ENCODE measurements at places on chromosomes 7 and 10.

DNA sequence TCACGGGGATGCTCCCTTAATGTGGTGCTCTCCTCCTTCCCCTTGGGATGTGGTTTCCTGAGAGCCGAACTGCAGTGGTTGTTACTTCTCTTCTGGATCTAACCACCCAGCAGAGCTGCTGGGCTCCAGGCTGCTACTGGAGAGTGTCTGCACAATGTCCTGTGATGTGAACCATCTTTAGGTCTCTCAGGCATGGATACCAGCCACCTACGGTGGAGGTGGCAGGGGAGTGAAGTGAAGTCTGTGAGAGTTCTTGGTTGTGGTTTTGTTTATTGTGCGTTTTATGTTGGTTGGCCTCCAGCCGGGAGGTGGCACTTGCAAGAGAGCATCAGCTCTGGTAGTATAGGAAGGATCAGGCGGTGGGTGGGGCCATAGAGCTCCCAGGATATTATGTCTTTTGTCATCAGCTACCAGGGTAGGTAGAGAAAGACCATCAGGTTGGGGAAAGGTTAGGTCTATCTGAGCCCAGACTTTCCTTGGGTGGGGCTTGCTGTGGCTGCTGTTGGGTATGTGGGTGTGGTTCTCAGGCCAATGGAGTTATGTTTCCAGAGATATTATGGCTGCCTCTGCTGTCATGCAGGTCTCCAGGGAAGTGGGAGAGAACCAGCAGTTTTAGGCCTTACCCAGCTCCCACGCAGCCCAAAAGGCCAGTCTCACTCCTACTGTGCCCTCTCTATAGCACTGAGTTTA lies 87.9 kb downstream of the KIF20B start:
- DNase-seq, result no peak

DNA sequence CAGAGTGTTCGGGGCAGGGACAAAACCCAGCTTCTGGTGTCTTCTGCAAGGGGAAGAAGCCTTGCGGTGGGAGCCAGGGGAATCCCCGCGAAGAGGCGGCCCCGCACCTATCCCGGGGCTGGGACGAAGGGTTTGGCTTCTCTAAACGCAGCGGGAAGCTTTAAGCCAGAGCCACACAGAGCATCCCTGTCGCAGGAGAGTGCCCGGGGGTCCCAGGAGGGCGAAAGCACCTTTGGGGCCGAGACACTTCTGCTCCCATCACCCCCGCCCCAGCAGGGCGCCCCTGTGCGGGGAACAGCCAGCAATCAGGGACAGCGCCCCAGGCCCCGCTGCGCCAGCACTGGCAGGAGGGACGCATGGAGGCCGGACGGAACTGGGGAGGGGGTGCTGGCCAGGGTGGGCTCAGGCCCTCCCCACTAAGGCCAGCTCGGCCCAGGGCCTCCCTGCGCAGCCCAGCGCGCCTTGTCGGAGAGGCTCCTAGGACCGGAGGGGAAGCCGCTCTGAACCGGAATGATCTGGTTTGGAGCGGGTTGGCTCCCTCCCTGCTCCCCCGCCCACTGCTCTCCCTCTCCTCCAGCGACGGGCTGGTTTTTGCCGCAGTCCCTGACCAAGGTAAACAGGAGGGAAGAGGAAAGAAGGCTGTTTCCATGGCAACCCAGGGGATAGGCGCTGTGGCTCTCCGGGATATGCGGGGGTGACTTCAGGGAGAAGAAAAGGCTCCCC lies 63.9 kb downstream of the TMEM209 start:
- DNase-seq, result peak; percentile 41

DNA sequence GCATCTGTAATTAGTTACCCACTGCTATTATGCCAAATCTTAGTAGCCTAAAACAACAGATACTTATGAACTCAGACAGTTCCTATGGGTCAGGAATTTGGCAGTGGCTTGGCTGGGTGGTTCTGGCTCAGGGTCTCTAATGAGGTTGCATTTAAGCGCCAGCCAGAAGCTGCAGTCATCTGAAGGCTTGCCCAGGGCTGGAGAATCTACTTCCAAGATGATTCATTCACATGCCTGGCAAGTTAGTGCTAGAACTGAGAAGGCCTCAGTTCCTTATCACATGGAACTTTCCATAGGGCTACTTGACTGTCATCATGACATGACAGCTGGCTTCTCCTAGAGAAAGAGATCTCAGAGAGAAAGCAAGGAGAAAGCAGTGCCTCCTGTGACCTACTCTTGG lies 121.3 kb downstream of the AVL9 start:
- DNase-seq, result no peak

DNA sequence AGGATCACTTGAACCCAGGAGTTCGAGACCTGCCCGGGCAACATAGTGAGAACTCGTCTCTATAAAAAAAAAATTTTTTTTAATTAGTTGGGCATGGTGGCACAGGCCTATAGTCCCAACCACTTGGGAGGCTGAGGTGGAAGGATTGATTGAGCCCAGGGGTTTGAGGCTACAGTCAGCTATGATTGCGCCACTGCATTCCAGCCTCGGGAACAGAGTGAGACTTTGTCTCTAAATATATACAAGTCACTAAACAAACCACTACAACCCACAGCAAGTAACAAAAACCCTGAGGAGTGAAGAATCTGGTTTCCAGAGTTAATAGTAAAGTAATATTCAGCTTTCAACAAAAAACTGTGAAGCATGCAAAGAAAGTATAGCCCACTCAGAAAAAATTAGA lies 32.7 kb upstream of the HHEX start:
- no peak for DNase-seq

GRCh38 chr10:6980353-6980752 lies 400.3 kb upstream of the PRKCQ start:
- no peak for DNase-seq

- no peak for DNase-seq
Observed at GRCh38 chr10:47133871-47134570, 166.0 kb upstream of the GDF10 start.

DNA sequence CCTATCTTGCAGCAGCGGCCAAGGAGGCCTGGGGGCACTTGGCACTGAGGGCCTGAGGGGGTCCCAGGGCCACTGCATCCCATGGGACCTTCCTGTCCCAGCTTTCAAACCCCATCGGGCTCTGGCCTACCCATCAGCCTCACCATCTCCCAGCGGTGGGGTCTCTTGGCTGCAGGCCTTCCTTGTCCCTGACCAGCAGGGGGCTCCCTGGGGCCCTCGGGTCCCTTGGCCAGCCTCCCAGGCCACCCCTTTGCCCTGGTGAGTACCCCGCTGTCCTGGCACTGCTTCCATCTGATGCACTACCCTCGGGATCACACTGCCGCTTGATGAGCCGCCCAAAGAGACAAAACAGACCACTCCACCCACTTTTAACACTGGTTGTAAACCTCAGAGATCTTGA lies 43.5 kb downstream of the YKT6 start:
- peak; percentile 50 for DNase-seq

GRCh38 chr10:14112056-14112455 lies 218.7 kb downstream of the FRMD4A start:
- no peak for DNase-seq

GRCh38 chr7:155463114-155463811 lies 5.3 kb downstream of the EN2 start:
- no peak for DNase-seq

GRCh38 chr10:70132098-70133029 lies at the start of gene AIFM2:
Gene AIFM2, minus strand, starts transcription at chr10:70132825. Its CDS starts 8,741 bp downstream, at chr10:70124084.
- DNase-seq, result peak; percentile 61

- no peak for DNase-seq
Observed at GRCh38 chr7:105857009-105857952, 19.1 kb downstream of the ATXN7L1 start.

GRCh38 chr7:27947586-27948278 lies 207.8 kb downstream of the TAX1BP1 start:
- no peak for DNase-seq

DNA sequence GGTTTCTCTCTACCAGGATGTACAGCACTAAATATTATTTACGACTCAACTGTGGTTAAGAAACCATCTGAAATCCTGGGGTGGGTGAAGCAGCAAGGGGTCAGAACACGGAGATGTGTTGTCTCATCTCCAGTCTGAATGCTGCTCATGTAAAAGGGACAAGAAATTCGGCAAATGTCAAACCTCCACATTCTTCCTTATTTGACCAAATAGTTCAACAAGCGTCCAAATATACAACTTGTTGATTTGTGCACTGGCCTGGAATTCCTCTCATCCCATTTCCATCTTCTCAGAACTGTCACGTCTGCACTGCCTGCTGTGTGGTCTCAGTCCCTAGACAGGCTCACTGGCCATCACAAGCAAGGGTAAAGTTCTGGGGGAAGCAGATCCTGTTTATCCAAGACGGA lies 520.0 kb downstream of the PARD3 start:
- DNase-seq, result no peak

DNA sequence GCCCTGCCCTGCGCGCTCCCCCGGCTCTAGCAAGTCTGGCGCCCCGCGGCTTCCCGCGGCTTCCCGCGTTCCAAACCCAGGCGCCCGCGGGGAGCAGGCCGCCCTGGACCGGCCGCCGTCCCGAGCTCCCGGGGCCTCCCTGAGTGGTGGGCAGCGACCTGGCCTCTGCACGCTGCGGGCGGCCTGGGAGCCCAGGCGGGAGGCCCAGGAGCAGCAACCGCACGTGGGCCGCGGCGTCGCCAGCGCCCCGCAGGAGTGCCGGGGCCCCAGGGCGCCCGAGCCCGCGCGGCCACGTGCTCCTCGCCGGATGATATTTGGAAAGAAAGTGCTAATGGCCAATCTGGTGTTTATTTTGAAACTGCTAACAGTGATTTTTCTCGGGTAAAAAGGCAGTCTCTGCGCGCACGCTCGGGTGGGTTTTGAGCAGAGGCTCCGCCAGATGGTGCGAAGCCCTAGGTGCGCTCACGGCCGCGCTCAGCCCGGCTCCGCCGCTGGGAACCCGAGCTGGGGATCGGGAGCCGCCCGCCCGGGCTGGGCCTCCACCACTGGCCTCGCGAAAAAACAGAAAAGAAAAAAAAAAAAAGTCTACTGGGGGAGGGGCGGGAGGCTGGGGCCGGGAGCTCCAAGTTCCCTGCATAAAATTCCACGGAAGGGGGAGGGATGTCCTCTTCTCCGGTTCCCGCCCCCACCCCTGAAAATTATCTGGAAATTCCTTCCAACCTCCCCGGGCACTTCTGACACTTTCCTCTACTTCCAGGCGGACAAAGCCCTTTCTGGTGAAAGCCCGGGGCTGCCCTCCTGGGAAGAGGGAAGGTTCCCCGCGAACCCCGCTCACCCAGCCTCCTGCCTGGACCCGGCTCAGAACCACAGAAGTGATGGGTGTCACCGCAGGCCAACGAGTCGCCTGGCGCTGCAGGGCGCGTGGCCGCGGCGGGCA lies 4.3 kb downstream of the EBF3 start:
- no peak for DNase-seq

- peak; percentile 72 for DNase-seq
Observed at GRCh38 chr7:156892081-156892800, 742 bp downstream of the LMBR1 start.

DNA sequence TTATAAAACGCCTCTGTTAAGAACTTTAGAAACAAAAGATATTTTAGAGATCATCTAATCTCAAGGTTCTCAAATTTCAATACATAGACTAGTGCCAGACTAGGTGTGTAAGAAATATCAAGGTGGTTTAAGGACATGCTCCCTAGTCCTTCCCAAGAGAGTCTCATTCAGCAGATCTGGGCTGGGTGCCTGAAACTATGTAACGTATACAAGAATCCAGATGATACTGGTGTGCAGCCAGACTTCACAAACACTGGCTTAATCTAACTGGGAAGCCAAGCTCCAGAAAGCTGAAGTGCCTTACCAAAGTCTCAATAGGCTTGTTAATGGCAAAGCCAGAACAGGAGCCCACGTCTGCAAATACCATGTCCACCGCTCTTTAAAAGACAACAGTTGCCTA lies 105.0 kb upstream of the AMPH start:
- no peak for DNase-seq

GRCh38 chr7:155191137-155191536 lies 106.5 kb upstream of the INSIG1 start:
- DNase-seq, result no peak

GRCh38 chr10:3702569-3702968 lies 82.4 kb downstream of the KLF6 start:
- DNase-seq, result no peak

DNA sequence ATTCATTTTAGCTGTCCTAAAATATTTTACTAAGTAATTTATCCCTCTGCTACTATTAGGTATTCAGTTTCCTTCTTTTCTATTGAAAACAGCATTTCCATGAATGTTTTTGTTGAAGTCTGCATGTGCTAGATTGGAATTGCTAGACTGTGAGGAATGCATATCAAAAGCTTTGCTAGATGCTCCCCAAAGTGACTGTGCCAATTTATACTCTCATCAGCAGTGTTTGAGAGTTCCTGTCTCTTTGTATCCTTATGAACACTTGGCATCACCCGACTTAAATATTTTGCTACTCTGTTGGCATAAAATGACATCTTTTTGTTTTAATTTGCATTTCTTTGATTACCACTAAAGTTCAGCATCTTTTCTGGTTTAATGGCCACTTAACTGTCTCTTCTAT lies 45.0 kb upstream of the PRR15 start:
- DNase-seq, result no peak

- DNase-seq, result peak; percentile 46
Observed at GRCh38 chr10:62727934-62728333, 76.6 kb upstream of the ADO start.

GRCh38 chr7:153090209-153090608 lies 330.7 kb downstream of the ACTR3B start:
- DNase-seq, result no peak

DNA sequence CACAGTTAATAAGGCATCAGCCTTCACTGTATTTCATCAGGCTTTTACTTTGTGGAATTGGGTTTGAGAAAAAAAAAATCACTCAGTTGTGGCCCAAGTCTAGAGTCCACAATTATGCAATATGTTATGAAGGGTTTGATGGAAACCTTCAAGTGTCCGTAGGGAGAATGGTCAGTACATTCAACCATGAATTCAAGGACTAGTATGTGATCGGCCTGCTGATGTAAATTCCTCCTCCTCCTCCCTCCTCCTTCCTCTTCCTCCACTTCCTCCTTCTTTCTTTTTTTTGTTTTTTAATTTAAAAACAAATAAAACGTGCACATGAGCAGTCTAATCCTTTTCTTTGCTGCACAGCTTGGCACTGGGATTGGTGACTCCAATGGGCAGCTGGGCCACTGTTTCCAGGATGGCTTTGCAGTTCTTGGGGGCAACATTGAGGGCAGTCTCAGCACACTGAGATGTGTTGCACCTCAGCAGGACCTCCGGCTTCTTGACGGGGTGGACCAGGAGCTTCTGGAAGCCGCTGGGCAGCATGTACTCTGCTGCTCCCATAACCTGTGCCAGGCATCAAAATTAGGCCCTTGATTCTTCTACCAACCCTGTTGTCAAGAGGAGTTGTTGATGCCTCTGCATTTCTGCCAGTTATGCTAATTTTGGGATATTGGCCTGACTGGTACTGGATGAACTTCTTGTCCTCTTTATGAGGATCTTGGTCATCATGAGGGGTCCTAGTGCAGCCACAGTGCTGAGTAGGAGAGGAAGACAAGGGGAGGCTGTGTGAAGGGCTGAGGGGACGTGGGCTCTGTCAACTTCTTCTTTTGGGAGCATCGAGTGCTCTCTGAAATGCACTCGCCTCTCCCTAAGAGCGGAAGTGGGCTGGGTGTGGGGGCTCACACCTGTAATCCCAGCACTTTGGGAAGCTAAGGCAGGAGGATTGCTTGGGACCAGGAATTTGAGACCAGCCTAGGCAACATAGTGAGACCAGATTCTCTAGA lies 9.3 kb upstream of the IL2RA start:
- no peak for DNase-seq

GRCh38 chr10:54496852-54497251 lies 304.2 kb downstream of the PCDH15 start:
- DNase-seq, result no peak
